Fibroblast of skin of scalp (primary cell): ENCODE measurements at places on chromosomes 7 and 10.
A peak's percentile ranks its signal among the peaks of the same experiment; 100 is the strongest.

- DNase-seq, result peak; percentile 94
These were observed 4.4 kb downstream of the CDK6 start for GRCh38 chr7:92831716-92832533.

- no peak for DNase-seq
These were observed 81.4 kb upstream of the PODXL start for GRCh38 chr7:131637859-131638258.

DNA sequence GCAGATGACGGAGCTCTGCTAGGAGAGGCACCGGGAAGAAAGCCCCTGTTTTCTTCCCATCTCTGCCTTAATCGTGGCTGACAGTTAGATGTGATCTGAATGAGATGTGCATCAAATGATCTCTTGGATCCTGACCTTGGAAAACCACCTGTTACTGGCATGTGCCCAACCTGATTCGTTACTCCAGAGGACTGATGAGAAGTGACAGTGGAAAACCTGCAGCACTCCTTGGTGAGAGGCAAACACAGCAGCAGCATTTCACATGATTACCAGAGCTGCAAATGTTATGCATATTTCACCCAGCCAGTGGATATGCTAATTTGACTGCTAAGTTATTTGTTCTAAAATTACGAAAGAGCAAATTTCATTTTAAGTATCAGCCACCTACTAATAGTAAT is 95.3 kb downstream of the PTPRN2 start:
- DNase-seq, result no peak

DNA sequence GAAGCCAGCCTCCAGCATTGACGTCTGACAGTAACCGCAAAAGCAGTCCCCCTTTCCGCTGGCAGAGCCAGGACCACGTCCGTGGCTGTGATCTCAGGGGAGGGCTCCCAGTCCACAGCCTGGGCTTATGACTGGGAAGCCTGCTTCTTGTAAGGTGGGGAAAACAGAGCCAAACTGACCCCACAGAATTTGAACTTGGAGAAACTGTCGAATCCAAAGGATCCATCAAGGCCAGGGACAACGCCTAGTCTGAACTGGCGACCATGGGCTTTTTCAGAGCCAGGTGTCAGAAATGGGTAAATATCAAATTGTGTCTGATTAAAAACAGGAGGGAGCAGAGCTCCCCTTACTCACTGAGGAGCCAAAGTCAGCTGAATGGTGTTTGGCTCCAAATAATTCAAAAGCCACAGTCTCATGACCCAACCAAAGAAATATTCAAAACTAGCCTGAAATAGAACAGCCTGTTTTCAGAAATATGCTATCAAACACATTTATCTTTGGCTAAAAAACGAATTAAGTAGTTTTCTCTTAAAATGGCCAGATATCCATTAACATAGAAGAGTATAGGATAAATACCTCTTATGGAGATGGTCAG is 751.4 kb upstream of the GALNT17 start:
- peak; percentile 56 for DNase-seq

DNA sequence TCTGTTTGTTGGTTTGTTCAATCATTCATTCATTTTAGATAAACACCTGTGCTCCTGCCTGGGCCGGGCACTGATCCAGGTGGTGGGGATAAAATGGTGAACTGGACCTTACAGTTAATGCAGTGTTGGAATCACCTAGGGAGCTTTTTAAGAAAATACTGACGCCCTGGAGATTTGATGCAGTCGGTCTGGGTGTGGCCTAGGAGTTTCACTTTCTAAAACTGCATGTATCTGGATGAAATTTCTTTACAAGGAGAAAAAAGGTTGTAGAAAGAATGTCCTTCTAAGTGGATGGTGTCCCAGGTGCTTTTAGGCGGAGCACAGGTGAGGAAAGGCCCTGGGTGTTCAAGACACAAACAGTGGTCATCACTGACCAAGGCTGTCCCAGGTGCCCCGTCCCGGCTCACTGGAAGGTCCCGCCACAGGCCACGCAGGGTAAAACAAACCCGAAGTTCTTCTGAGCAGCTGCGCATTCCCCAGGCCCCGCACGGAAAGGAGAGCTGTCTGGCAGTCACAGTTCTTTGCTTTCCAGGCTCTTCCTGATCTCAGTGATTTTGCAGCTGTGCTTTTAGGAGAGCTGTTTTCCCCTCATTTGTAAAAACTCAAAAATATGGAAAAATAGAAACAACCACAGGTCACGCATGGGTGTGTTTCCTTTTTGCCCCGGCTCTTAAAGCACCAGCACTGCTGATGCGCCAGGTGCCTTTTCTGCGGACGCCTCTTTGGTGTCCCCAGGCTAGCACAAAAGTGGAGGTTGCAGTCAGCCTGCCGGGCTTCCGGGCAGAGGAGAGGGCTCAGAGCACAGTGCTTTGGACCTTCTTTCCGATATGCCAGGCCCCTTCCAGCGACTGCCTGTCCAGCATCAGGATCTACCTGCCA is 161.9 kb downstream of the GRK5 start:
- DNase-seq, result no peak
